Lower leg skin (tissue), 4 donors: ENCODE measurements at places on chromosomes 3 and 15. TPM values are rescaled to one million over a fixed set of nuclear protein-coding genes. Genes with fewer than 3 reads are reported as not detected.
A peak's percentile ranks its signal among the peaks of the same experiment; 100 is the strongest.

GRCh38 chr3:39232859-39233258 is 40.5 kb upstream of the XIRP1 start:
- no peak for DNase-seq

DNA sequence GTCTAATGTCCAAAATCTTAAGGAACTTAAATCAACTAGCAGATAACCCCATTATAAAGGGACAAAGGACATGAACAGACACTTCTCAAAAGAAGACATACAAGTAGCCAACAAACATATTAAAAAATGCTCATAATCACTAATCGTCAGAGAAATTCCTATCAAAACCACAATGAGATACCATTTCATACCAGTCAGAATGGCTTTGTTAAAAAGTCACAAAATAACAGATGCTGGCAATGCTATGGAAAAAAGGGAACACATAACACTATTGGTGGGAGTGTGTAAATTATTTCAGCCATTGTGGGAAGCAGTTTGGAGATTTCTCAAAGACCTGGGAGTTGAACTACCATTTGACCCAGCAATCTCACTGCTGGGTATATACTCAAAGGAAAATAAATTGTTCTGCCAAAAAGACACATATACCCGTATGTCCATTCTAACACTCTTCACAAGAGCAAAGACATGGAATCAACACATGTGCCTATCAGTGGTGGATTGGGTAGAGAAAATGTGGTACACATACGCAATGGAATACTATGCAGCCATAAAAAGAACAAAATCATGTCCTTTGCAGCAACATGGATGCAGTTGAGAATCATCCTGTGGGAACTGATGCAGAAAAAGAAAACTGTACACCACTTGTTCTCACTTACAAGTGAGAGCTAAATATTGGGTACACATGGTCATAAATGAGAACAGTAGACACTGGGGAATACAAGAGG is 78.5 kb downstream of the TCF12 start:
- DNase-seq, result no peak

Gene SLC38A3
- total RNA-seq, result not detected

Gene CCR9
- not detected for total RNA-seq

- DNase-seq, result no peak
These were observed 139.7 kb downstream of the NSMCE3 start for GRCh38 chr15:29129926-29130325.

GRCh38 chr3:62365391-62366125 is 7.8 kb downstream of the FEZF2 start:
- no peak for DNase-seq

Gene WDR93
- total RNA-seq, result not detected

Gene MYO5C
- total RNA-seq, result 23.5 TPM

Gene ADAMTSL3
- total RNA-seq, result 2.9 TPM

Gene RAMAC
- total RNA-seq, result 26.5 TPM

DNA sequence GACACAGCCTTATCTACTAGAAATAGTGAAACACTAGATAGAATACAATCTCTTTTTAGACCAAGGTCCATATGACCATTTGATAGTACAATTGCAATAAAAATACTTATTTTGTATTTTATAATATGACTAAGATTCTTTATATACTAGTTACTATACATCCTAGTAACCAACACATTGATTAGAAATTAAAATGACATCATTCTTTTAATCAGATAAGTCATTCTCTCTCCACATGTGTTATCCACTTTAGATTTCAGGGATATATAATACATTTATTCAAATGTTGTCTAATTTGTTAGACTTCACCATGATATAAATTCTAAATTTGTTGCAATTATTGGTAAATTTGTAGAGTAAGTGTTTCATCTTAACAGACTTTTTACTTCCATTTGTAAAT is 276.2 kb upstream of the DPH6 start:
- no peak for DNase-seq

Gene COL8A1
- 11.5 TPM for total RNA-seq

- DNase-seq, result no peak
These were observed 137.8 kb upstream of the CBLB start for GRCh38 chr3:106006571-106006970.

- no peak for DNase-seq
These were observed 189.1 kb upstream of the KBTBD8 start for GRCh38 chr3:66808891-66809594.

GRCh38 chr15:77024273-77025082 is 29.6 kb downstream of the PSTPIP1 start:
- DNase-seq, result peak; percentile 45

DNA sequence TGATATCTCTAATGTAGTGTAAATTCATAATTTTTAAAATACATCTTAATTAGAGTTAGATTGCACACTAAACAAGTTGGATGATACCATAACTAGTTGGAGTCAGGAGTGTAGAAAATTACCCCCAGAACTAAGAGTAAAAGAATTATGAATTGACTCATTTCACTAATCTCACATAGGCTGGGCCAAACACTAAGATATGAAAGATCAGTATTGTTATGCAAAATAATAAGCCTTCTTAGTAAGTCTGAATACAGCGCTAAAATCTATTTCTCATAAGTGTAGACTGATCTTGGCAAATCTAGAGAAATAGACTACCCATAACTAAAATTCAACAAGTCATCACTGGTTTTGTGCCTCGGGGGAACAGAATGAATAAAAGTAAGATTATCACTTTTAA is 979.0 kb downstream of the ROBO1 start:
- DNase-seq, result no peak
